ENCODE measurements at places on chromosomes 4 and X.

- no peak for DNase-seq
These were observed 257.4 kb downstream of the NLGN4X start for GRCh38 chrX:5971300-5971699.

GRCh38 chr4:68283714-68284113, 38.2 kb upstream of the TMPRSS11B start:
- DNase-seq, result no peak

DNA sequence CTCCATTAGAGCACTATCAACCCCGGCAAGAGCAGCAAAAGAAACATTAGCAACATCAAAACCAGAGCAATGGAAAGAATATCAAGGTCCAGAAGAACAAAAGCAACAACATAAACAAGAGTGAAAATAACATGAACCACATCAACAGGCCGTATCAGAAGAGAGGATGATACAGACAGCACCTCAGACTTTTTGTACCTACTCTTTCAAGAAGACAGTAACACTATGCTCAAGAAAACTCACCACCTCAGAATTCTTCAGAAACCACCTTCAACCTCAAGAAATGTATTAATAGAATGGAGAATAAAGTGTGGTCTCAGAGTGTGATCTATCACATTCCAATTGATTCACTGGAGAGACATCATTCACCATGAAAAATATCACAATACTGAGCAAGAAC, 46.5 kb downstream of the VSIG4 start:
- DNase-seq, result no peak

- no peak for DNase-seq
These were observed 1565.6 kb downstream of the STIM2 start for GRCh38 chr4:28426251-28426650.

GRCh38 chr4:172975651-172976229, 192.9 kb upstream of the GALNT7 start:
- no peak for DNase-seq

DNA sequence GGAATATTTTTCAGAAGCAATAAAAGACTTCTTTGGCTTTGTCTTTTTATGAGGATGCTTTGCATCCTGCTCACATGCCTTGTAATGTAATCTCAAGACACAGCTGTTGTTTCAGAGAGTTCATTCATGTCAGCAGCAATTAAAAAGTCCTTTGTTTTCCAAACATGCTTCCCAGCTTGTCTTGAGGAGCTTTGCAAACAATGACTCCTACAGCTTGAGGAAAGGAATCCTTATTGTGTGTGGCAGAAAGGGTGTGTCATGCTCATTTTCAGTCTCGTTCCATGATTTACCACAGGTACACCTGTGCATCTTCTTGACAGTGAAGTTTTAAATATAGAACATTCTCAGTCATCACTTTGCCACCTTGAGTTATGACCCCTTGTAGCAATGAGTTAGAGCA, 139.2 kb upstream of the AADAT start:
- DNase-seq, result no peak

DNA sequence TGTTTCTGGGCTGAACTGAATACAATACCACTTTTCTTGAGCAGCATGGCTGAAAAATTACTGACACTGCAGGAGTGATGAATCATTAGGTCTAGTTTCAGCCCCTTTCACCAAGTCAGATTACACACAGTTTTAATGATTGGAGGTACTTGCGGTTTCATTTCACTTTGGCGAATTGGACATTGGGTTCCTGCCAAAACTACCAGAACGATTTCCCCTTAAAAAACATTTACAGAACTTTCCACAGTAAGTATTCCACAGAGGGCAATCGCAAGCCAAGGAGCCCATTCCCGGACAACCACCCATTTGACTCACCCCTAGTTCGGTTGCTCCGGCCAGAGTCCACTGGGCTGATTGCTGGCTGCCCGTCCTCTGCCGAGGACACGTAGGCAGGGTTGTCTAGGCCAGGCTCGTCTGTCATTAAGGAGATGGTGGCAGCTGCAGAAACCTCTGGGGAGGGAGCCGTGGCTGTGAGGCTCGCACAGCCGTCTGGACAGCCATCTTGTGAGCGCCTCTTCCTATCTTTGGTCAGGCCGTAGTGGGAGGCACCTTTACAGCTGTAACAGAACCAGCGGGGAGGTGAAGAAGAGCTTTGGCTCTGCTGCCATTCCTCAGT, 83.5 kb downstream of the LNX1 start:
- no peak for DNase-seq

GRCh38 chrX:31711166-31711565, 639.3 kb upstream of the FTHL17 start:
- no peak for DNase-seq

- no peak for DNase-seq
These were observed 281.0 kb downstream of the BMPR1B start for GRCh38 chr4:95038791-95039190.

GRCh38 chr4:30553706-30554105, 166.5 kb upstream of the PCDH7 start:
- DNase-seq, result no peak

- no peak for DNase-seq
These were observed 237.7 kb downstream of the ENOX2 start for GRCh38 chrX:130665263-130665662.

- no peak for DNase-seq
These were observed 23.9 kb downstream of the SLC39A8 start for GRCh38 chr4:102321260-102321995.

GRCh38 chr4:111934314-111934713, 210.9 kb upstream of the FAM241A start:
- no peak for DNase-seq

DNA sequence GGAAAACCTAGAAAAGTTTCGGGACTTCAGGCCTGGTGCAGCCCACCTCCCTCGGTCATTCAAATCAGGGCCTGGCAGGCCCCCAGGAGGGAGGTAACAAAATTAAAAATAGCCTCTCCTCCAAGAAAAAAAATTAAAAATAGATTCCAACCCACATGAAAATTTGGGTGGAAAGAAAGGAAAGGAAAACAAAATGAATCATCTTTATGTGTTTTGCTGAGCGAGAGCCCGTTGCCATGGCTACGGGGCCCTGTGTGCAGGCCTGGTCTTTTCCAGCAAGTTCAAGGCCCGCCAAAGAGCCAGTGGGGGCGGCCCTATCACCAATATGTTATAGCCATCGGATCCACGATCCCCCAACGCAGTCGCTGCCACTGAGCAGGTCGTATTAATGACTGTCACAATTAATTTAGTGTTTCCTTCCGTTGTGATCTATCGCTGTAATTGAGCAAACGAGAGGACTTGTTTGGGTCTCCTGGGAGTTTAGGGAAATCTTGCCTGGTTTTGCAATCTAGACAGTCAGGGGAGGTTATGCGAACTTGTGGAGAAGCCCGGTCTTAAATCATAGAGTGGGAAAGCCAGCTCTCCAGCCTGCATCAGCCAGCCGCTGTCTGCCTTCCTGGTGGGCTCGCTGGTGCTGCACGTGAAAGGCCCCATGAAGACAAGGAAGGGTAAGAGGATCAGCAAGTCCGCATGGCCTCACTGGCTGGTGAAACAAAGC, 452.4 kb downstream of the BCOR start:
- no peak for DNase-seq

GRCh38 chr4:16443504-16444088, 217.3 kb upstream of the TAPT1 start:
- DNase-seq, result no peak

GRCh38 chr4:113639326-113639725, 122.2 kb downstream of the CAMK2D start:
- no peak for DNase-seq

DNA sequence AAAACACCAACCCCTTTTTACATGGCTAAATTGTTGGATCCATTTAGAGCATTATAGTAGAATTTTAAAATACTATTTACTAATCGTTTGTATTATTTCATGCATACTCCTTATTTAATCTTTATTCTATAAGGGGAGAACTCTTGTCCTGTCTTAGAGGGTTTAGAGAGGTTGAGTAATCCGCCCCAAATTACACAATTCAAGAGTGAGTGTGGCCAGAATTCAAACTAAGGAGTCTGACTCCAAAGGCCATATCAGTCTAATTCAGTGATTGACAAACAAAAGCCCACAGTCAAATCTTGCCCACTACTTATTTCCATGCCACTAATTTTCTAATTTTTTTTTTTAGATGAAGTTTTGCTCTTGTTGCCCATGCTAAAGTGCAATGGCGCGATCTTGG, 33.7 kb upstream of the NEIL3 start:
- DNase-seq, result no peak

GRCh38 chr4:6196871-6197270, 3.5 kb downstream of the JAKMIP1 start:
- no peak for DNase-seq

GRCh38 chrX:134761788-134762187, 103.5 kb upstream of the PLAC1 start:
- DNase-seq, result no peak

GRCh38 chr4:119785963-119786362, 157.4 kb upstream of the PDE5A start:
- no peak for DNase-seq

DNA sequence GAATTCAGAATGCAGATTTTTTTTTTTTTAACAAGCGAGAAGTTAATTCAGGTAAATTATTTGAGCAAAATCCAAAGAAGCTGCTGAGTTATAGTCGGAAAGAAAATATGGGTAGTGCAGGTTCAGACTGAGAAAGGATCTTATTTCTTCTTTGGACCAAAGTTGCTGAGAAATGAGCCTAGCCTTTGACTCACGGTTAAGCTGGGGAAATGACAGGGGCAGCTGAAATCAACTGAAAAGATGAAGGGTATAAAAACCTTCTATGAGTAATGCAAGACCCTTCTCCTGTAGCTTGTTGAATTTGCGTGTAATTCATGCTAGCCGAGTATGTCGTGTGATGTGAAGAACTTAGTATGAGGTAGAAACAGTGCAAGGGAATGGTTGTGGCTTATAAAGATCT, 63.0 kb downstream of the KIAA0232 start:
- no peak for DNase-seq

DNA sequence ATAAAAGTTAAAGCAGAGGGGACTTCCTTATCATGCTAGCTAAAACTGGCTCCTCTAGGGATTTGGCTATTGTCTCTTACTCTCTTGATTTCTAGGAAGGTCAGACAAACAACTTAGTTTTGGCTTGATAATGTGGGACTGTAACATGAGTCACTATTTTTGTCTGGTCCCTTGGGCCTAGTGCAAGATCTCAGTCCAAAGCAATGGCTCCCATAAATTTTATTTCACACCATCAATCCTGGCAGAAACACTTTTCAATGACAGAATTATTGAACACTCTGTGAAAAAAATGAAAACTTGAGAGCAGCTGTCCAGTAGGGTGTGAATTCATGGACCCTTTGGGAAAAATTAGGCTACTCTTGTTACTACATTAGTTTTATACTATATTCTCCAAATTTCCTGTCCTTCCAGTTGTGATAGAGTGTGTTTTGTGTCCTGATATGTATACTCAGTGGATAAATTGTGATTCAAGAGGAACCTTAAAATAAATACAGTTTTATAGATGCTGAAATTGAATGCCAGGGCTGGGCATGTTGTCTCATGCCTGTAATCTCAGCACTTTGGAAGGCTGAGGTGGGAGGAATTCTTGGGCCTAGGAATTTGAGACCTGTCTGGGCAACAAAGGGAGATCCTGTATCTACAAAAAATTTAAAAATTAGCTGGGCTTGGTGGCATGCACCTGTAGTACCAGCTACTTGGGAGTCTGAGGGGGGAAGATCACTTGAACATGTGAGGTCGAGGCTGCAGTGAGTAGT, 10.8 kb upstream of the SNCA start:
- no peak for DNase-seq

GRCh38 chrX:148466292-148466691, 34.1 kb upstream of the AFF2 start:
- DNase-seq, result no peak

DNA sequence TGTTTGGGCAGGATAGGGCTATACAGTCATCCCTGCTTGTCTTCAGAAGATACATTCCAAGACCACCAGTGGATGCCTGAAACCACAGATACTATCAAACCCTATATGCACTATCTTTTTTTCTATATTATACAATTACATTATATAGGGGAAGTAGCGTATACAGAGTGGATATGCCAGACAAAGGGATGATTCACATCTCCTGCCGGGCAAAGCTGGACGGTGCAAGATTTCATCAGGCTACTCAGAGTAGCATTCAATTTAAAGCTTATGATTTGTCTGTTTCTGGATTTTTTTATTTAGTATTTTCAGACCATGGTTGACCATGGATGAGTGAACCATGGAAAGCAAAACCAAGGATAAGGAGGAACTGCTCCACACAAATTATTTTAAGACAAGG, 7.0 kb upstream of the AMTN start:
- DNase-seq, result no peak

GRCh38 chr4:152206646-152207377, 329.1 kb downstream of the FBXW7 start:
- DNase-seq, result no peak

GRCh38 chr4:22962295-22962694, 269.6 kb downstream of the GBA3 start:
- no peak for DNase-seq

GRCh38 chrX:46694549-46694948, 64.4 kb downstream of the SLC9A7 start:
- DNase-seq, result no peak

DNA sequence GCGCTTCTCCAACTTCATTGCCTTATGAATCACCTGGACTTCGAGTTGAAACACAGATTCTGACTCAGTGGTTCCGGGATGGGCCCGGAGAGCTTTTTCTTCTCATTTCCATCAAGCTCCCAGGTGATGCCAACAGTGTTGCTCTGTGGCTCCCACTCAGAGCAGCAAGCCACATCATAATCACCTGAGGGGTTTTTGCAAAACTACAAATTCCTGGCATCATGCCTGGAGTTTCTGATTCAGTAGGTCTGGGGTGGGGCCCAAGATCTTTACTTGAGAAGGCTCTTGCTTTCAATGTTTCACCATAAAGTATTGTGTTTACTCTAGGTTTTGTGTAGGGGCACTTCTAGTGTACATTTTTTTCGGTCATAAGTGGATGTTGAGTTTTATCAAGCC, 7.0 kb downstream of the MTM1 start:
- DNase-seq, result no peak

DNA sequence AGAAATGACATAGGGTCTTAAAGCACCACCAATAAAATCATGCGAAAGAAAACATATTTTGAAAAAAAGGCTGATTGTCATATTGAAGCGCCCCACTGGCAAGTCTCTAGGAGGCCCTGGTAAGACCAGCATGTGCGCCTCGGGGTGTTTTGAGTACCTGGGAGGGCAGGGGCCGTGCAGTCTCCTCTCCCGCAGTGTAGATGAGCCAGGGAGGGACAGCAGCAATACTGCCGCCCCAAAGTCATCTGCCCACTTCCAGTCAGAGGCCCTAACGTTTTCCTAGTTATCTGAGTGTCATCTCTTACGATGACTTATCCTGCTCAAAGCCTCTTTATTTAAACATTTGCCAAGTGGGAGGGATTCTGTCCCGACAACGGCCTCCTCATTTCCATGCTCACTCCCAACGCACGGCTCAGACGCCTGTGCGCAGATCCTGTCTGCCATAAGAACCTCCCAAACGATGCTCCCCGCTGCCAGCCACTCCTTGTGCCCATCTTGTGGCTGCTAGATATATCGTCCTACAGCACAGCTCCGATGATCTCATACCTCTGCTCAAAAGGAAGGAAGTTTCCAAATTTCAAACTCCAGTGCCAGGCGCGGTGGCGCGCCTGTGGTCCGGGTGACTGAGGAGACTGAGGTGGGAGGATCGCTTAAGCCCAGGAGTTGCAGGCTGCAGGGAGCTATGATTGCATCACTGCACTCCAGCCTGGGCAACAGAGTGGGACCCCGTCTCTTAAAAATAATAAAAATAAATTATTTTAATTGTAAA, 17.2 kb upstream of the SCRG1 start:
- DNase-seq, result no peak

All from NCI-H510A (cell line).